ENCODE measurements at places on chromosomes 1 and 21.
A peak's percentile ranks its signal among the peaks of the same experiment; 100 is the strongest.

DNA sequence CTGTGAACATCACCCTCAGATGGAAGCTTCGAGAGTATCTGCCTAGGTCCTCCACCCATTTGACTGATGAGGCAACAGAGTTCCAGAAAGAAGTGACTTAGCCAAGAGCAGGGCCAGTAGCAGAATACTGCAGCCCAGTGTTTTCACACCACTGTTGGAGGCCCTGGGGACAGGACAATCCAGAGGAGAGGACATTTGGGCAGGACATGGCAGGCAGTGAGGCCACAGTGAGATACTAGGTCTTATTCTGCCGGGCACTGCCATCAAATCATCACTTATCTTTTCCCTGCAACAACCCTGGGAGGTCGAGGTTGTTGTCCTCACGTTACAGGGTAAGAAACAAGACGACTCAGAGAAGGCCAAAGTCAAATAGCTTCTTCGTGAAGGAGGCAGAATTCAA, 5.5 kb upstream of the FOXO6 start:
- DNase-seq, result no peak

- DNase-seq, result no peak
Observed at GRCh38 chr21:16538405-16538804, 808.6 kb downstream of the USP25 start.

- no peak for DNase-seq
Observed at GRCh38 chr1:19043579-19044443, 87.3 kb upstream of the IFFO2 start.

- DNase-seq, result no peak
Observed at GRCh38 chr1:68047659-68048026, 2.8 kb downstream of the DIRAS3 start.

DNA sequence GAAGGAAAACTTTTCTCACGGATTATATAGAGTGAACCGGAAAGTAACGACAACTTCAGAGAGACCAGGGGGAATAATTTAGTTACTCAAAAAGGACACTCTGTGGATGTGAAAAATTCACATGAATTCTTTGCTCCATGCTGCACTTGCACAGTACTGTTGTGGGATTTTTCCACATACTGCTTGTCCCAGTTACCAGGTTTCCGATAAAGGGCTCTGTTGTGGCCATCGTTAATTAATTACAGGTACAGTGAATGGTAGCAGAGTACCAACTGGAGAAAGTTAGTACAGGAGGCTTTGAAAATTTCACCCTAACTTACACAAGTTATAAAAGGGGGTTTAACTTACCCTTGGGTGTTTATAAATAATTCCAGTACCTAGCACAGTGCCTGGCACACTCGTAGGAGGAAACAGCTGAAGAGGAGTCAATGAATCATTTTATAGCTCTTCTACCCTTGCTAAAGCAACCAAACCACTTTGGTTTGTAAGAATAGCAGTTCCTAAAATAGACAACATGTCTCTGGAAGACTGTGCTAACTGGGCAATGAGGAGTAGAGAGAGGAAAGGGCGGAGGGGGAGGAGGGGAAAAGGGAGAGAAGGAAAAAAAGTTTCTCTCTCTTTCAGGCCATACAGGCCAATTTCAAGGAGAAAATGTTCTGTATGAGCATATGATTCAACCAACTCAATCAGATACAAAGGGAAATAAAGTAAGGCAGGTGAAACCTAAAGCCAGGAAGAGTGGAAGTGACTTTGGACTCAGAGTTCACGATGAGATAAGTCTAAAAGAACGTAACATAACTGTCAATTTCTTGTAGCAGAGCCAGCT, 98.3 kb upstream of the MAGI3 start:
- no peak for DNase-seq

DNA sequence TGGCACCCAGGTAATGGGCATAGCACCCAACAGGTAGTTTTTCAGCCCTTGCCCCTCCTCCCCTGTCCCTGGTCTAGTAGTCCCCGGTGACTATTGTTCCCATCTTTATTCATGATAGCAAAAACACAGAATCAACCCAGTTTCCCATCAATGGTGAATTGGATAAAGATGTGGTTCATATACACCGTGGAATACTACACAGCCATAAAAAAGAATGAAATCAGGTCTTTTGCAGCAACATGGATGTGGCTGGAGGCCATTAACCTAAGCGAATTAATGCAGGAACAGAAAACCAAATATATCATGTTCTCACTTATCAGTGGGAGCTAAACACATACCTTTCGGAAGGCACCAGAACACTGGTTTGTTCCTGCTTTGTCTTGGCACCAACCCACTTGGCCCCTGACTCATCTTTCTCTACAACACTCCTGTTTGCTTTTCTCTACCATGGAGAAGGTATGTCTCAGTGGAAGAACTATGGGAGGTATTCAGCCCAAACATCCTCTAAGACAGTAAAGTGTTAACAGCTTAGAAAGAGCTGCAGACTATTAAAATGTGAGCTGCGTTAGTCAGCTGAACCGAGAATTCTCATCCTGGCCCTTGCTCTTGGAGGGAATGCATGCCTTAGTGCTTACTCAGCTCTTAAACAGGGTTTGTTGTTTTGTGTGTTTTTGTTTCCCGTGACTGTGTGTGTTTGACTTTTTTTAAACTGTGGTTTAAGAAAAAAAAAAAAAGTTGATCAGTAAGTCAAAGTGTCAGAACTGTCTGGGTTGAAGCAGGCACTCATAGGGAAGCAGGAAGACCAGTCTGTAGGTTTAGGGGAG, 203.0 kb downstream of the TOMM20 start:
- DNase-seq, result no peak

- DNase-seq, result no peak
Observed at GRCh38 chr1:158002022-158002630, 8.7 kb downstream of the KIRREL1 start.

GRCh38 chr21:30935121-30935888, 53.9 kb upstream of the KRTAP11-1 start:
- DNase-seq, result no peak

- no peak for DNase-seq
Observed at GRCh38 chr1:244413736-244414135, 38.0 kb downstream of the ADSS2 start.

DNA sequence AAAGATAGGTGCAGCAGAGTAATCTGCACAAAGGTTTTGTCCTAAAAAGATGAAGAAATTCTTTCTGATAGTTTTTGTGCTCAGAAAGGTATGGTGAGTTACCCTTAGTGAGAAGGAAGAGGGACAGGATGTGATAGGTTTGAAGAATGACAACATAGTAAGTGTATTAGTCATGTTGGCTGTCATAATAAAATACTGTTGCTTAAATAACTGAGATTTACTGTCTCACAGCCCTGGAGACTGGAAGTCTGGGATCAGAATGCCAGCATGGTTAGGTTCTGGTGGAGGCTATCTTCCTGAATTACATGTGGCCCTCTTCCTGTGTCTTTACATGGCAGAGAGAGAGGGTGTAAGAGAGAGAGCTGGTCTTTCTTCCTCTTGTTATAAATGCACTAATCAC, 965.2 kb downstream of the TTLL7 start:
- no peak for DNase-seq

DNA sequence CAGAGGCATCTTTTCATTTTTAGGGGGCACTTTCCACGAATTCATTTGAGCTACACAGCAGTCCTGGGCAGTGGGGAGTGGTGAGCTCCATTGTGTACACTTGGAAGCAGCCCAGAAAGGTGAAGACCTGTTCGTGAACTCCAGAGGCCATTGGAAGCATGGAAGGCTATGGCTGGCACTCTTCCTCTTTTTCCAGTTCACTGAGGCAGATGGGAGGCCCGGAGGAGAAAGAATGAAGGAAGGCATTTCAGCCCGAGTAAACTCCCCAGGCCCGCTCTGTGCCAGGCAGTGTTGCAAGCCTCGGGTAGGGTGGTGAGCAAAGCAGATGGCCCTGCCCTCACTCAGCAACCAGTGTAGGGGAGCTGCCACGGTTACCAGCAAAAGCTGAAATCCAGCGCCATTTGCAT, 673 bp upstream of the DHCR24 start:
- DNase-seq, result no peak

DNA sequence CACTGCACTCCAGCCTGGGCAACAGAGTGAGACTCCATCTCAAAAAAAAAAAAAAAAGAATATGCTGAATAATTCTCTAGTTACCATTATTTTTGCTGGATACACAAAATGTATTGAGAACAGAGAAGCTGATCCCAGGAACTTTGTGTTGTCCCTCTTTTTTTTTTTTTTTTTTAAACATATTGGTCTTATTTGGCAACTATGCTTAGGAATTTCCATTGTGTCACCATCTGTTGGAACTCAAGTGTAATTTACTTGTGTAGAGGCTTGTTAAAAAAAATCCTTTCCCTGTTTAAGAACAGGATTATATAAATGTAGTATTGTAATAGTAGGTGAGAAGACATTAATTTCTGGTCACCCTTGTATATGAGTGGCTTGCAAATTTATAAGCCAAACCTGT, 28.6 kb downstream of the CAMSAP2 start:
- DNase-seq, result no peak

DNA sequence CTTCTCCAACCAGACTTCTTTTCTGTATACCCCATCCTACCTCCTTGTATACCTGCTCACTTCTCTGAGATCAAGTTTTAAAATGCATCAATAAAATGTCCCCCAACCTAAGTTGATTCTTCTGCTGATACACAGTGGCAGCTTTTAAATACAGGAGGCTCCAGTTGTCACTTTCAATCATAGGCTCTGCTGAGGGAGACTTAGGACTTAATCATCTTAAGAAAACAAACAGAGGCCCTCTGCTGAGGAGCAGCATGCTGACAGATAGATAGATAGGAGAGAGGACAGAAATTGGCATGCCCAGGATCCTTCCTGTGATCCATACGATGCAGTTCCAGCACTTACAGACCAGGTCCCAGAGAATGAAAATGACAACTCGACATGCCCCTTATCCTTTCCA, 311.0 kb upstream of the PROX1 start:
- DNase-seq, result no peak

- no peak for DNase-seq
Observed at GRCh38 chr1:91619881-91620280, 119.2 kb downstream of the CDC7 start.

GRCh38 chr21:45018131-45019075, 56.0 kb upstream of the ADARB1 start:
- DNase-seq, result peak; percentile 12

GRCh38 chr1:1318131-1318652, 6.3 kb downstream of the INTS11 start:
- DNase-seq, result no peak

- no peak for DNase-seq
Observed at GRCh38 chr1:201309416-201309815, 26.1 kb downstream of the PKP1 start.

GRCh38 chr1:162333991-162334390, 42.7 kb downstream of the SPATA46 start:
- no peak for DNase-seq

GRCh38 chr1:210773450-210773849, 360.5 kb downstream of the KCNH1 start:
- no peak for DNase-seq

DNA sequence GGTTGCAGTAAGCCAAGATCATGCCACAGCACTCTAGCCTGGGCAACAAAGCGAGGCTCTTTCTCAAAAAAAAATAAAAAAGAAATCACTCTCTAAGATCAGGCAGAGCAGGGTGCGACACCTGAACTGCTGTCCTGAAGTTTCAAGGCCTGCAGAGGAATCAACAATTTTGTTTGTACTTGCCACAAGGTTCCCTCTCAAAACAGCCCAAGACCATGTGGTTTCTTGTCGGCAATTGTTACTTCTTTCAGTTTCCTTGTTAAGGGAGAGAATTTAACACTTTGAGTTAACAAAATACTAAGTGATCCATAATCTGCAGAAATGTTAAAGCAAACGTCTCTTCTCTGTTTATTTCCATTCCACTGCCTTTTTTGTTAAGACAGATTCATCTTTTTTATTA, 36.5 kb downstream of the MACO1 start:
- DNase-seq, result no peak

GRCh38 chr1:164733070-164733469, 174.1 kb downstream of the PBX1 start:
- no peak for DNase-seq

GRCh38 chr1:200738327-200738948, at the start of gene CAMSAP2:
CAMSAP2 (plus strand) TSS chr1:200738893; CDS start chr1:200739828, 935 bp downstream.
- peak; percentile 58 for DNase-seq

GRCh38 chr1:95027046-95027445, 45.7 kb downstream of the ALG14 start:
- no peak for DNase-seq

GRCh38 chr1:54870869-54871268, 16.1 kb downstream of the DHCR24 start:
- no peak for DNase-seq

DNA sequence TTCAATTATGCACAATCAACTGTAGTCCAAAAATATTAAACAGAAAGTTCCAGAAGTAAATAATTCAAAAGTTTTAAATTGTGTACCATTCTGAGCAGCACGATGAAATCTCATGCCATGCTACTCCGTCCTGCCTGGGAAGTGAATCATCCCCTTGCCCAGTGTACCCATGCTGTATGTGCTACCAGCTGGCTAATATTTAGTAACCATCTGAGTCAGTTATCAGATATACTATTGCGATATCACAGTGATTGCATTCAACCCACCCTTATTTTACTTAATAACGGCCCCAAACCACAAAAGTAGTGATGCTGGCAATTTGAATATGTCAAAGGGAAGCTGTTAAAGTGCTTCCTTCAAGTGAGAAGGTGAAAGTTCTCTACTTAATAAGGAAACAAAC, 56.2 kb downstream of the EVI5 start:
- no peak for DNase-seq

- no peak for DNase-seq
Observed at GRCh38 chr1:59029411-59030167, 245.7 kb upstream of the JUN start.

DNA sequence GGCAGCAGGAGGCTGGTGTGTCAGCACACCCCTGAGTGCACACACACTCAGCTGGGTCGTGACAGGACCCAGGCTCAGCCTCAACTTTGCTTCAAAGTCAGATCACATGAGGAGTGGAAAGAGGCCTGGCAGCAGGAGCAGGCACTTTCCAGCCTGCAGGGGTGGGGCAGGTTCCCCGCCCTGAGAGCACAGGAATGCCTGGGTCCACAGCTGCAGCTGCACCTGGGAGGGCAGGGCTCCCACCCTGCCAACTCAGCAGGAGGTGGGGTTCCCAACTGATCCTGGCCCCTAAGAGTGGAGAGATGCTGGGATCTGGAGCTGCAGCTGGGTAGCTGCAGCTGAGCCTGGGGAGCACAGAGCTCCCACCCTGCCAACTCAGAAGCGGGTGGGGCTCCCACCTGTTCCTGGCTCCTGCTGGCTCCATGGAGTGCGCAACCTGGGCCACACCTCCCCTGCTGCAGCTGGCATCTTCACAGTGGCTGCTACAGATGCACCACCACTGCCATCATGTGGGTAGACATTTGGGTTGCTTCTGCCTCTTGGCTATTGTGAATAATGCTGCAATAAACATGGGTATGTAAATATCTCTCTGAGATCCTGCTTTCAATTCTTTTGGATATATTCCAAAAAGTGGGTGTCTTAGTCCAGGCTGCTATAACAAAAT, 415.4 kb downstream of the TTLL7 start:
- DNase-seq, result no peak

Data from stimulated activated naive CD4-positive, alpha-beta T cell treated with Interleukin-2 at 50 U/mL for 16 hours (primary cell).